Right lung (tissue), 10 donors: ENCODE measurements at places on chromosomes 1 and 21. TPM values are rescaled to one million over a fixed set of nuclear protein-coding genes. Genes with fewer than 3 reads are reported as not detected.

GRCh38 chr1:17822741-17823426 lies 67.8 kb downstream of the ACTL8 start:
- DNase-seq: no peak

- DNase-seq: no peak
These were observed at the start of gene SLC37A1 for GRCh38 chr21:42513151-42513984. TSS of gene SLC37A1 (plus strand) at chr21:42513852. CDS start at chr21:42518455, 4,603 bp downstream.

DNA sequence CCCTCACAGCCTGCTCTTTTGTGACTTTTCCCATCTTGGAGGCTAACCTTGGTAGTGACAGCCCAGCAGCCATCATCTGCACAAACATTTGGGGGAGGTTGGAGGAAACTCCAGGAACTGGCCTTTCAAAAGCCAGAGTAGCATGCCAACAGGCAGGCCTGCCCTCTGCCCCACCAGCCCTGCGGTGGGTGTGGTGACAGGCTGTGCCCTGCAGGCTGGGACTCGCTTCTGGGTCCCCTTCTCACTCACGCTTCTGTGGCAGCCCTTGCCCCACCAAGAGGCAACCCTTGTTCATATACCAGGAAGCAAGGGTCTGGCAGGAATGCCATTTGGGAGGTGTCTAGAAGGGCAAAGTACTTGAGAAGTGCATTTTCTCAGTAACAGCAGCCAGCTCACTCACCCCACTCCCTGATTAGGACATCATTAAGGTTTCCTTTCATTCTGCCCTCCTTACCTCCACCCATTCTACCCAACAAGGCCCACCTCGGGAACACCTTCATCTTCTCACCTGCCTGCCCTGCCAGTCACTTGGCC lies 20.8 kb upstream of the FAM3B start:
- no peak for DNase-seq

DNA sequence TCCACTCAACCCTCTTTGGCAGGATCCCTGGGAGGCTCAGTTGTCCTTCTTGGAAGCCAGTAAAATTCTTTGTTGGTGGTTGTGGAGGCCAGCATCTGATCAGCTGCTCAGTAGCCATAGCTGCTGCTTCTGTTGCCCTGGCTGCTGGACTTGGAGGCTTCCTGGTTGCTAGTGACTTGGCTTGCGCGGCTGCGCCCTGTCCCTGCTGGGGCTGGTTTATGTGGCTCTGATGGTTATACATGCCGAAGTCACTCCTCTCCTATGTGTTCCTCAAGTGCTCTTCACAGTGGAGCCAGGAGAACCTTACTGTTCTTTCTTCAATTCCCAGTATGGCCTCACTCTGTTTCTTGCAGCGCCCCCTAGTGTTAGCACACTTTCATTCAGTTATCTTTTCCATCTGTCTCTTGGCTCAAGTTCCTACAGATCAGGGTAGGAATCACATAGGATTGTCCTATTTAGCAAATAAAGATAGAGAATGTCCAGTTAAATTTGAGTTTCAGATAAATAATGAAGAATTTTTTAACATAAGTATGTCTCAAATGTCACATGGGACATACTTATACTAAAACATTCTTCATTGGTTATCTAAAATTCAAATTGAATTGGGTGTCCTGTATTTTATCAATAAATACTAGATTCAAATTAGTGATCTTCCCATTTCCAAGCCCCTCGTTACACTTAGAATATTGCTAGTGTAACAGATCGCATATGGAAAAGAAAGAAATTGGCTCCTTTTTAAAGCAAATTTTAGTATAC lies 176.5 kb downstream of the TGFB2 start:
- DNase-seq: no peak

DNA sequence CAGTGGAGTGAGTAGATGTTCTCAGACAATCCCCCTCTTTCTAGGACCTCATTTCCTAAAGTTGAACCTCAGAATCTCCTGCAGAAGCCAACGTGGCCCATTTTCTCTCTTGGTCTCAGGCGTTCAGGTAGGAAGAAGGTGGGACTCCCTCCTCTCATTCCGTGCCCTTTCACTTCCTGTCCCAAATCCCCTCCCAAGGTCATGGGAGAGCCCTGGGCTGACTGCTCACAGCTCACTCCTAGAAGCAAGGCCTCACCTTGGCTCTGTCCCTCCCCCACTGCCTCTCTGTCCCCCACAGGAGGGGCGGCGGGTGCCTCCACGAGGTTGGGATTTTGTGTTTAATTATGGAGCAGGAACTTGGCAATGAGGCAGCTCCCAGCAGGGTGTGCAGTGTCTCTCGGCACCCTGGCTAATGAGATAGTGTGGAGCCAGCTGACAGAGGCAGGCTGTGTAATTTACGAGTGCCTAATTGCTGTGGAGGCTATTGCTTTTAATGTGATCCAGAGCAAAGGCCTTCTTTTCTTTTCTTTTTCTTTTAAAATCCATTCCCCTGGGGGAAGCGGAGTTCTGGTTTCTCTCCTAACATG lies 9.1 kb upstream of the CDK18 start:
- no peak for DNase-seq

The CTSK gene
- polyA plus RNA-seq: 42.0 TPM

The TMPRSS2 gene
- polyA plus RNA-seq: 54.4 TPM
